Stimulated activated CD4-positive, alpha-beta T cell treated with anti-CD3 and anti-CD28 coated beads, Interleukin-4, amount 100 ng/mL, for 24 hours (primary cell): ENCODE measurements at places on chromosomes 2 and 18.

DNA sequence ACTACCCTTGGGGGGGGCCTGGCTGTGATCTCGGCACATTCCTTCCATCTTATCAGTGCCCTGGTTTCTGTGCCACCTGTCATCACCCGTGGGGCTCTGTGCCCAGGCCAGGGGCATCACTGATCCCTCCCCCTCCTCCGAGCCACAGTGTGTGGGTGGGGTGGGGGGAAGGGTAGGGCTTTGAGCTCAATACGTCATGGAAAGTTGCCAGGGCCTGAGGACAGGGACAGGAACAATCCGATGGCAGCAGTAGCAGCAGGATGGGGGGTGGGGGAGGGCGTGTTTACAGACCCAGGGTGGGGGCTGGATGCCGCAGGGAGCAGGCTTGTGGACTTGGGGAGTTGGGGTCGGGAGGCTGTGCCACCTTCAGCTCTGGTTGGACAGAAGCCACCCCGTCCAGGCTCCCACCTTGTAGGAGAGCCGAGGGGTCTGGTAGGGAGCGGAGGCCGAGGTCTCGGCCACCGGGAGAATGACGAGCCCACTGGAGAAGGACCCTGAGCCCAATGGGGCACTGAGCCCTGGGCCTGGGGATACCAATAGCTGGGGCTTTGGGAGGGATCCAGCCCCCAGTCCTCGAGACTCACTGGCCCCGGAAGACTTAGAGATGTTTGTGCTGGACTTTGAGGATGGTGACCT, 3.5 kb downstream of the SLC4A3 start:
- DNase-seq: no peak

- DNase-seq: no peak
Measured at GRCh38 chr2:173388795-173389194, 34.1 kb downstream of the CDCA7 start.

DNA sequence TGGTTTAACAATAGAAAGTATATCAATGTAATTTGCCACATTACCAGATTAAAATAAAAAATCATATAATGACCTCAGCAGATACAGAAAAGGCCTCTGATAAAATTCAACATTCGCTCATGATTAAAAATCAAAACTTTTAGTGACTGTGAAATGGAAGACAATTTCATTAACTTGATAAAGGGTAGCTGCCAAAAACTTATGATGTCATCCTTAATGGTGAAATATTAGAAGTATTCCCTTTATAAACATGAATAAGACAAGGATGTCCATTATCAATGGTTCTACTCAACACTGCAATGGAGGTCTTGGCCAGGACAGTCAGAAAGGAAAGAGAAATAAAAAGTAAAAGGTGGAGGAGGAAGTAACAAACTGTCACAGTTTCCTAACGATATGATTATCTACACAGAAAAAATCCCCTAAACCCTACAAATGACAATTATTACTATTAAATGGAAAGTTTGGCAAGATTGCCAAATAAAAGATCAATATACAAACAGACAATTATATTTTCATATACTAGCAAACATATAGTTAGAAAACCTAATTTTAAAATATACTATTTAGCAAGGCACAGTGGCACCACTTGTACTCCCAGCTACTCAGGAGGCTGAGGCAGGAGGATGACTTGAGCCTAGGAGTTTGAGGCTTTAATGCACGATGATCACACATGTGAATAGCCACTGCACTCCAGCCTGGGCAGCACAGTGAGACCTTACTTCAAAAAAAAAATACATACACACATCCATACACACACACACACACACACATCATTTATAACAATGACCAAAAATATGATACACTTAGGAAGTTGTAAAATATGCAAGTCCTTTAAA, 12.8 kb downstream of the METTL8 start:
- DNase-seq: no peak

- DNase-seq: no peak
Measured at GRCh38 chr2:236956031-236956618, 129.6 kb upstream of the COPS8 start.

DNA sequence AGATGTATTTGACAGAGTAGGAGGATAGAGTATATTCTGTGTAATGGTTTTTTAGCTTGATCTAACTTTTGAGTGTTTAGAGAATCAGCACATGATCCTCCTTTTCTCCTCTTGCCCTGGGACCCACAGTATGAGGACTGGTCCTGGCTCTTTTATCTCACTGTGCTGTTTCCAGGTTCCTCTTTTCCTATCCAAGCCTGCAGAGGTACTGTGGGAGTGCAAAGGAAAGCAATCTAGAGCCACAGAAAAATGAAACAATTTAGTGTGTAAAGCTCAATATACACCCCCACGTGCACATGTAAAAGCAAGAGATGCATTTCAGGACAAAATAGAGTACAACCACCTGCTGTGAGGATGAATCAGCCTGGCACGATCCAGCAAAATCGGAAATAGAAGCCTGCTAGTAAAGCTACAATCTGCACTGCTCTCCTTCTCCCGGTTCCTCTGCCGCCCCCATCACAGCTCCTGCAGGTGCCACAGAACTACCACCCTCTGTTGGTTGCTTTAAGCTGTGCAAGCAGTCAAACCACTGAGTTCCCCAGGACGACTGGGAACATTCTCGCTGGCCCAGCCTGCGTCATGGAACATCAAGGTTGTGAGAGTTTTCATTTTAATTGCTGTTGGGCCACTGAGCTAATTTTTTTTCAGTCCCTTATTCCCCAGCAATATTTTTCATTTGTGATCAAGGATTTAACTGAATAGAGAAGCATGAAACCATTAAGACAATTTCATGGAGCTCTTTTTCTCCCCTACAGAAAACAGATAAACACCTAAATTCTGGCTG, 47.8 kb upstream of the MAPRE3 start:
- peak; percentile 39 for DNase-seq

- DNase-seq: peak; percentile 8
Measured at GRCh38 chr2:20106746-20107145, 55.3 kb upstream of the LAPTM4A start.

GRCh38 chr2:143532061-143532460, 402.8 kb downstream of the ARHGAP15 start:
- DNase-seq: no peak

- no peak for DNase-seq
Measured at GRCh38 chr2:145692971-145693478, 1173.1 kb upstream of the ZEB2 start.

- DNase-seq: no peak
Measured at GRCh38 chr2:228426502-228427216, 245.2 kb upstream of the SPHKAP start.
